ENCODE measurements at places on chromosomes 3 and 15.

- DNase-seq: no peak
These were observed 290.1 kb upstream of the CHRNA7 start for GRCh38 chr15:31740203-31740602.

DNA sequence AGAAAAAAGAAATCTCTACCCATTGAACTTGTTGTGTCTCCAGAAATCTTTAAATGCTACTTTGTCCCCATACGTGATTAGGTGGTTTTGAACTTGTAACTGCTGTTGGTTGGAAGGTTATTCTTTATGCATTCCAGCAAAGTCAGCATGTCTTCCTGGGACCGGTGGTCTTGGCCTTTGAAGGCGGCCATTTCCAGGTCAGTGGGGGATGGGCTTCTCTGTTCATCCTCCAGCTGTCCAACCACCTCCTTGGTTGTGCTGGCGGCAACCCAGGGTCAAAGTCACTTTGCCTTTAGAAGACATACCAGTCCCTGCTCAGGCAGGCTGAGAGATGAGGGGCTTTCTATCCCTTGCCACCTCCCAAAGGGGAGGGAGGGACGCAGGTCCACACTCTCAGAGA lies 37.9 kb upstream of the ARL8B start:
- DNase-seq: no peak

DNA sequence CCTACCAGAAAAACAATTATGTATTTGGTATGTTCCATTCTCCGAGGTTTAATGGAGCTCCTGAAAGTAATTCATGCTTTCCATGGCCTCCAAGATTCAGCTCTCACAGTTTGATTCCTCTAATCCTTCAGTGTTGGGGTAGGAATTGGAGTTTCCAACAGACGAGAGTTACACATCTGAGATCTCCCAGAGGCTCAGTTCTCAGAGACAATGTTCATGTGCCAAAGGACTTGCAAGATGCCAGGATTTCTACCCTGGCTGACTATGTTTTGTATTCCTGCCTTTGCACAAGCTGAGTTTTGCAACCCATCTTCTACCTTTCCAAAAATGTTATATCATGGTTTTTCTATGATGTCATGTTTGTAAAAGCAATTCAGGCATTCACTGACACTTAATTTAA lies 322.9 kb downstream of the ERC2 start:
- no peak for DNase-seq

DNA sequence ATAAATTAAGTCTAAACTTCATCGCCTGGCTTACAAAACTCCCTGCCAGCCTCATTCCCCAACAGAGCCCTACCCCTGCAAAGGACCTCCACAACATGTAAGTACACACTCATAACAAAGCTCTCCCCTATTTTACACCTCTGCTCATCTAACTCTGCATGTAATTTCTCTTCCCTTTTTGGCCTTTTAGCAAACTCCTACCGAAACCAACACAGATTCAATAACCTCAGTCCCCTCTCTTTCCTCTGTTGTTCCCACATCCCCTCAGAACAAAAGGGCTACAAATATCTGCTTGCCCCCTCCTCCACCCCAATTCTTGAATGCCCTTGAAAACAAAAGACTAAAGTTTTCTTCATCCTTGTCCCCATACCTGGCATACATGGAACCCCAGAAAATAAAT lies 662 bp downstream of the UBL7 start:
- DNase-seq: no peak

GRCh38 chr3:136804813-136805212 lies 14.1 kb upstream of the SLC35G2 start:
- no peak for DNase-seq

DNA sequence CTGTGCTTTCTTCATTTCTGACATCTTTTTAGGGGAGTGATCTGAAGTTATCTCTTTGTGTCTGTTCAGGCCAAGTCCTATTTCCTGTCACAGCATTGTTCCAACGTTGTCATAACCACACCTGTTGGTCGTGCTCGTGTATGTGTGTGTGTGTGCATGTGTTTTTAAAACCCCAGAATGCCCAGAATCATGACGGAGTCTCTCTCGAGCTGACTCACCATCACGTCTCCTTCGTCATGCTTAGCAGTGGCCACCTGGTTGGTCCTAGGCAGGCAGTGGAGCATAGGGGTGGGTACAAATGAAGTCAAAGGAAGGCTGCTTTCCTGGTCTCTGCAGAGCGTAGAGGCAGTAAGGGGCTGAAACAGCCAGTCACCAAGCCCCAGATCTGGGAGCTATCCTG lies 126.8 kb upstream of the ABHD17C start:
- no peak for DNase-seq

DNA sequence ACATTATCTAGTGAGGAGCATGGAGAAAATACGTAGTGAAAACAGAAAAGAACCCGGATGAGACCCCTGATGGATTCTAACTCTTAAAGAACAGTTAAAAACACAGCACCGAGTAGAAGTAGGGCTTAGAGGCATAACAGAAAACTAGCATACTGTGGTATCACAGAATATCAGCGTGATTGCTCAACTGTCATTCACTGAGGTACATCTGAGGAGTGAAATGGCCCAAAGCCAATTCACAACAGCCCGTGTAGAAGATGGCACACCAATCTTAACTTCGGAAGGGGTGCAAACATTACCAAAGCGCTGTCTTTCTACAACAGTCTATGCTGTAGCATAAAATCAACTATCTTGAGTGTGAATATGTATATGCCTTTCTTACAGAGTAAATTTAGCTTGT lies 1.8 kb downstream of the CLASP2 start:
- DNase-seq: no peak

DNA sequence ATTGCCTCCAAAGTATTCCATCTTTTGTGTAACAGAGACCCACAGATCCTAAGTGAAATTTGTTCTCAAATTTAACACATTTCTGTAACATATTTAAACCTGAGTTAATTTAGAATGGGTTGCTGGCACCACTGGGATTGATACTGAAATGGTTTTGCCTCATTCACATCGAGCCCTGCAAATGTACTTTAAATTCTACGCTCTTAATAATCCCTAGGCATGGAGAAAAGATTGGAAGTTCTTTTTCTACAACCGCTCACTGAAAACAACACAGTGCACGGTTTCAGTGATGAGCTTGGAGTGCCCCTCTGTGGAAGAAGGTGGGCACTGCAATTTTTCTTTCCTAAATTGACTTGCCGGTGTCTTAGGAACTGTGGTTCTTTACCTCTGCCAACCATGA lies 109.9 kb upstream of the ATP11B start:
- no peak for DNase-seq

- no peak for DNase-seq
These were observed 47.9 kb downstream of the QTRT2 start for GRCh38 chr3:114104414-114104813.

- no peak for DNase-seq
These were observed 5.5 kb upstream of the GP5 start for GRCh38 chr3:194404365-194405140.

- DNase-seq: no peak
These were observed 1.1 kb downstream of the TM6SF1 start for GRCh38 chr15:83108266-83109219.

GRCh38 chr3:186653984-186654383 lies 11.8 kb upstream of the HRG start:
- no peak for DNase-seq

DNA sequence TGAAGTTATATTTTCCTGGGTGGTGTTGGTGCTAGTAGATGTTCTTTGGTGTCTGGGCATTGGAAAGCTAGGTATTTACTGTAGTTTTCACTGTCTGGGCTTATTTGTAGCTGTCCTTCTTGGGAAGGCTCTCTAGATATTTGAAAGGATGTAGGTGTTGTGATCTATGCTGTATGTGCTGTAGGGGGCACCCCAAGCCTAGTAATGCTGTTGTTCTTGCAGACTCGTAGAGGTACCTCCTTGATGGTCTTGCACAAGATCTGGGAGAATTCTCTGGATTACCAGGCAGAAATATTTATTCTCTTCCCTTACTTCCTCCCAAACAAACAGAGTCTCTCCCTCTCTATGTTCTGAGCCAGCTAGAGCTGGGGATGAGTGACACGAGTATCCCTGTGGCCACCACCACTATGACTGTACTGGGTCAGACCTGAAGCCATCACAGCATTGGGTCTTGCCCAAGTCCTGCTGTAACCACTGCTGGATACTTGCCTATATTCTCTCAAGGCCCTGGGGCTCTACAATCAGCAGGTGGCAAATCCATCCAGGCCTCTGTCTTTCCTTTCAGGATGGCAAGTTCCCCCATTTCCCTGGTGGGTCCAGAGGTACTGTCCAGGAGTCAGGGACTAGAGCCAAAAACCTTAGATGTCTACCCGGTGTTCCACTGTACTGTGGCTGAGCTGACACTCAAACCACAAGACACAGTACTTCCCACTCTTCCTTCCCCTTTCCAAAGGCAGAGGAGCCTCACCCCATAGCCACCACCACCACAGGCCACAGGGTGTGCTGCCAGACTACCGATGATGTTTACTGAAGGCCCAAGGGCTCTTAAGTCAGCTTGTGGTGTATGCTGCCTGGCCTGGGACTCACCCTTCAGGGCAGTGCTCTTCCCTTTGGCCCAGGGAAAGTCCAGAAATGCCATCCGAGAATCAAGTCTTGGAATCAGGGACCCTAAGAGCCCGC lies 195.2 kb upstream of the DPPA4 start:
- no peak for DNase-seq

GRCh38 chr3:149532489-149533180 lies 58.1 kb downstream of the TM4SF4 start:
- DNase-seq: no peak

DNA sequence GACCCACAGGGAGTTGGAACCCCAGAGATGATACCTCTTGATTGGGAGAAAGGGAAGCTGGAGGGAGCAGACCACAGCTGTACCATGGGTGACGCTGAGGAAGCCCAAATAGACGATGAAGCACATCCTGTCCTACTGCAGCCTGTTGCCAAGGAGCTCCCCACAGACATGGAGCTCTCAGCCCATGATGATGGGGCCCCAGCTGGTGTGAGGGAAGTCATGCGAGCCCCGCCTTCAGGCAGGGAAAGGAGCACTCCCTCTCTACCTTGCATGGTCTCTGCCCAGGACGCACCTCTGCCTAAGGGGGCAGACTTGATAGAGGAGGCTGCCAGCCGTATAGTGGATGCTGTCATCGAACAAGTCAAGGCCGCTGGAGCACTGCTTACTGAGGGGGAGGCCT lies 201.1 kb downstream of the AKAP13 start:
- DNase-seq: no peak

- DNase-seq: no peak
These were observed 48.2 kb downstream of the HMG20A start for GRCh38 chr15:77468896-77469295.

DNA sequence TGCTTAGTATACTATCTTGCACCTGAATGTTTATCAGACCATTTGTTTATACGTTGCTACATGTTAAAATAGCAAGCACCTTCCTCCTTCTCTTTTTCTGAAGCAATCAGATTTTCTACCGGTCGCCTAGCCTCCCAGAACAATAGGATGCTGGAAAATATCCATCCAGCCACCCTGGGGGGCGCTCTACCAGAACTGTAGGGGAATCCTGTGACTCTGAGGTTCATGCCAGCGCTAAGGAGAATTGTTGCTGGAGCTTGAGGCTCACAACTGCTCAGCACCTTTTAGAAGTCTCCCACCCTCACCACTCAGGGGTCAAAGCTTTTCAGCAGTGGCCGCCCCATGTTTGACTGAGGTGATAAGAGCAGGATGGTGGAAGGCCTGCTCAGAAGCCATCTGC lies 27.5 kb downstream of the SQOR start:
- DNase-seq: no peak
